ENCODE measurements at places on chromosomes 16 and 17.

GRCh38 chr16:76428858-76429257 is 151.7 kb downstream of the CNTNAP4 start:
- peak; percentile 17 for DNase-seq

DNA sequence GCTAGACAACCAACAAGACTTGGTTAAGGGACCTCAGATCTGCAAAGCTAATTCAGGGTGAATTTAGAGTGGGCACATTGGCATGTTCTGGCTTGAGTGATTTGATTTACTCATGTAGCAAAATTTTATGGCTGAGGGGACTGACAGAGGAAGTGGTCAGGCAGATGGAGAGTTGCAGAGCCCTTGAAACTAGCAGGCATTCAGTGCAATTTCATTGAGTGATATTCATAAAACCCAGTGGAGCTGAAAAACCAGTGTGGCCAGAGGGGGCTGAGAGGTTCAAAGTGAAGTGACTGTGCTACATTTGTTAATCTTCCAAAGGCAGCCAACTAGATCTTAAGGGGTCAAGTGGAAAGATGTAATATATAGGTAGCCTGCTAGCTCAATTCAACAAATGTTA is 2.2 kb upstream of the TMEM94 start:
- DNase-seq, result no peak

DNA sequence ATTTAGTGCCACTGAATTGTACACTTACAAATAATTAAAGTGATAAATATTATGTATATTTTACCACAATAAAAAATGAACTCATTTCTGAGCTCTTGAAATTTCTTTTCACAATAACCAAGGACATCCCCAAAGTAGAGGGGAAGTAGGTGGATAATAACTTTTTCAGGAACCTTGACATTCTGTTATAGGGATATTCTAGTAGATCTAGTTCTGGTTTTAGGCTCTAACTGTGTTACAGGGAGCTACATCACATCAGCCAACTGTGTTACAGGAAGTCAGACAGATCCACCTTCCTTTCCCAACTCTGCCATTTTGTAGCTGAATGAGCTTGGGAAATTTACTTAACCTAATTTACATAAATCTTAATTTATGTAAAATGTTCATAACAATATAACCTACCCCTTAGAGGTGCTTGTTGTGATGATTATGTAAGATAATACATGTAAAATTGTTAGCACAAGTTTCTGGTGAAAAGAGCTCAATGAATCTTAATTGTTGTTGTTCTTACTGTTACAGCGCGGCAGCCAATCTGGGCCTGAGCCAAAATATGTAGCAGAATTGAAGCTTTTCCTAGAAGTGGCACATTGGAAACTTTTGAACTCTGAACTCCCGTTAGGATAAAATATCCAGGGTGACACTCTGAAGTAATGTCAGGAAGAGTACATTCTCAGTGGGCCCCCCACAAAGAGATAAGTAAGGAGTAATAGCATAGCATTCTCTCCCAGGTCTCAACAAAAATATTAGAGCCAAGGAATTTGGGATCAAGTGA is 169.8 kb downstream of the AATF start:
- no peak for DNase-seq

- no peak for DNase-seq
Observed at GRCh38 chr16:57876210-57876609, 73.9 kb upstream of the KIFC3 start.

DNA sequence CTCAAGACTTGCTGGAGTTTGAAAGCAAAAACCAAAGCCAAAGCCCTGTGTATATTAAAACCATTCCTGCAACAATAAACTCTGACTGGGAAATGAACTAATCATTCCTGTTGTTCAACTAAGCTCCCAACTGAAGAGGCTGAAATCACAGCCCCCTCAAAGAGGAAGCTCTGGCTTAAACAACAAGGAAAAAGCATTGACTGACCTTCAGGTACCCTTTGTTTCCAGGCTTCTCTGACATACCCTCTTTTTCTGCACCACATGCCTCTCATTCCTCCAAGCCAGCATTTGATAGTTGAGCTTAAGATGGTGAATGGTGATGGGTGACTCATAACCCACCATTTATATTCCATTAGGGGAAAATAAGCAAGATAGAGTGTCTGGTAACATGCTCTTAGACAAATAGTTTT is 470.9 kb upstream of the SOX9 start:
- no peak for DNase-seq

GRCh38 chr17:28230011-28230410 is 89.0 kb upstream of the TMEM97 start:
- no peak for DNase-seq

GRCh38 chr17:28169621-28170349 is 127.3 kb downstream of the NLK start:
- DNase-seq, result no peak

GRCh38 chr17:71409712-71410111 is 711.1 kb upstream of the SOX9 start:
- DNase-seq, result no peak

DNA sequence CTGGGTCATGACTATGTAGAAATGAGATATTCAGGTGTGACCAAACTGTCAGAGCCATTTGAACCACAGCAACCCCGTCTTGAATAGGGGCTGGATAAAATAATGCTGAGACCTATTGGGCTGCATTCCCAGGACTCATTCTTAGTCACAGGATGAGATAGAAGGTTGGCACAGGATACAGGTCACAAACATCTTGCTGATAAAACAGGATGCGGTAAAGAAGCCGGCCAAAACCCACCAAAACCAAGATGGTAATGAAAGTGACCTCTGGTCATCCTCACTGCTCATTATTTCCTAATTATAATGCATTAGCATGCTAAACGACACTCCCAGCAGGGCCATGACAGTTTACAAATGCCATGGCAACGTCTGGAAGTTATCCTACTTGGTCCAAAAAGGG is 545.5 kb downstream of the TMEM114 start:
- no peak for DNase-seq

DNA sequence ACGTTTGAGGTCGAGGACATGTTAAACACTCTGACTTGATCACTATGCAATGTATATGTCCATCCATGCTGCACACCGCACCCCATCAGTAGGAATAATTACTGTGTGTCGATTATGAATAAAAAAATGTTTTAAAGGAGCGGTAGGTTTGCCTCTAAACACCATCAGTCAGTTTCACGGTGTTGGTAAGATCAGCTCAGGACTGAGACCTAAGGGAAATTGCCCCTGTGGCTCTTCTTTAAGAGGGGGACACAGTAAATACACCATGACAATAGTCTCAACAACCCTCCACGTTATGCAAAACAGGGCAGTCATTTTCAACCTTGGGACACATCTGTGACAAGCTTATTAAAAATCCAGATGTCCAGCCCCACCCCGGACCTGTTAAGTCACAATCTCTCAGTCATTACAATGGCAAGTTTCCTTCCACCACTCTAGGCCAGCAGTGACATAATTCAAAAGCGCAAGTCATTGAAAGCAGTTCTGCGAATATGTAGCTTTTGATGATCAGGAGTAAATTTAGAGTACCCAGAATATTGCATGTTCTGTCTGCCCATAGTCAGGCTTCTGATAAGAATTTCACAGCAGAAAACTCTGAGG is 1.2 kb downstream of the ATMIN start:
- DNase-seq, result no peak
